ENCODE measurements at places on chromosomes 16 and 17. TPM values are rescaled to one million over a fixed set of nuclear protein-coding genes. Genes with fewer than 3 reads are reported as not detected.

HBM gene
- total RNA-seq: not detected

COPZ2 gene
- total RNA-seq: 49.4 TPM

HEATR9 gene
- total RNA-seq: not detected

CTF1 gene
- 6.0 TPM for total RNA-seq

DNAH9 gene
- not detected for total RNA-seq

- H3K27me3 ChIP-seq: peaks cover 24% of the 10 kb centered on the region
- H3K4me1 ChIP-seq: peaks cover 7% of the 10 kb centered on the region
- peak overlapping the region; percentile 35 for H3K4me3 ChIP-seq
- no peak overlapping the region for H3K27ac ChIP-seq
These were observed 13.2 kb upstream of the CLUH start for GRCh38 chr17:2724784-2725164.

DNA sequence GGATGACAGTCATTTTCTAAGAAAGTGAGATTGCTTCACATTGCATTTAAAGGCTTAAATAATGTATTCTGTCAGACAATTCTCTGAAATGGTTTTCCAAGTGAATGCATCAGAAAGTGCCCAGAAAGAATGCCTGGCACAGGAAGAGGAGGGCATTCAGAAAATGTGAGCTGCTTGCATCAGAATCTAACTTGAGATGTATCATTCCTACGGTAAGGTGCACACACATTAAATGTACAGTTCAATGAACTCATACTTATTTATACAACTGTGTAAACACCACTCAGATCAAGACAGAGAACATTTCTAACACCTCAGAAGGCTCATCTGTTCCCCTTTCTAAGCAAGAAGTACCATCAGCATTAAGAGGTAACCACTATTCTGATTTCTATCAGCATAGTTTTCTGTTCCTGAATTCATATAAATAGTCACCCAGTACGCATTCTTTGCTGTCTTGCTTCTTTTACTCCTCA is 638.0 kb downstream of the MAF start:
- H3K27ac ChIP-seq: no peak overlapping the region
- no peaks in the 10 kb centered on the region for H3K4me1 ChIP-seq
- no peak for DNase-seq
- H3K27me3 ChIP-seq: no peaks in the 10 kb centered on the region

DNA sequence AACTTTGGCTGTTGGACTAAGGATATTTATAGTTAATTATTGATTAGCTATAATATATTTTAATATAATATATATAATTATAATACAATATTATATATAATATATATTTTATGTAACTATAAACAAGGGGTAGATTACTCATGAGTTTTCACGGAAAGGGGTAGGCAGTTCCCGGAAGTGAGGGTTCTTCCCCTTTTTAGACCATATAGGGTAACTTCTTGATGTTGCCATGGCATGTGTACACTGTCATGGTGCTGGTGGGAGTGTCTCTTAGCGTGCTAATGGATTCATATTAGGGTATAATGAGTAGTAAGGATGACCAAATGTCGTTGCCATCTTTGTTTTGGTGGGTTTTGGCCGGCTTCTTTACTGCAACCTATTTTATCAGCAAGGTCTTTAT is 315.6 kb downstream of the WWOX start:
- no peak overlapping the region for H3K4me3 ChIP-seq
- H3K27me3 ChIP-seq: no peaks in the 10 kb centered on the region
- H3K4me1 ChIP-seq: peaks cover 11% of the 10 kb centered on the region
- no peak for DNase-seq
- no peak overlapping the region for H3K27ac ChIP-seq

DNA sequence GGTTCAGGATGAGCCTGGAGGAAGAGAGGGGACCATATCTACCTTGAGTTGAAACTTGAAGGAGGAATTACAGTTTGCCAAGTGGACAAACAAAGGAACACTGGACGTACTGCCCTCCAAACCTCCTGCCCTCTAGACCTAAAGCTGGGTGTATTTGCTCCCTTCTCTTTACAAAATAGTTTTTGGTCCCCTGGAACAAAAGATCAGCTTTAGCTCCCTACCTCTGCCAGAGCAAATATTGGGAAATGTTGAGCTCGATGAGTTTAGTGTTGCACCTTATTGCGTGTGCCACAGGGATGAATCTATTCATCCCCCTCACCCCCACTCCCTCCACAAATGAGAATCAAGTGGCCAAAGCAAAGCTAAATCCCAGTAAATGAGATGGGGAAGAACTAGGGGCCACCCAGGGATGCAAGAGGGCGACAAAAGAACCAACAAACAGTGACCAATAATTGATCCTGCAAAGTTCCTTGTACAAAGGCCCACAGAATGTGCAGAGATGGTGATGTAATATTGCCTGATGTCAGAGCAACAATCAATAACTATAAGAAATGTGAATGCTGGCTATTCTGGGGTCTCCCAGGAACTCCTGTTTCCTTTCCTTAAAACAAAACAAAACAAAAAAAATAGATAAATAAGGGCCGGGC is 17.2 kb upstream of the TAT start:
- no peaks in the 10 kb centered on the region for H3K4me1 ChIP-seq
- no peak overlapping the region for H3K4me3 ChIP-seq
- H3K36me3 ChIP-seq: no peaks in the 10 kb centered on the region
- no peak for DNase-seq
- peaks cover 26% of the 10 kb centered on the region for H3K27me3 ChIP-seq

GRCh38 chr17:48909783-48910182 is 1.6 kb downstream of the UBE2Z start:
- DNase-seq: no peak
- peaks cover 48% of the 10 kb centered on the region for H3K4me1 ChIP-seq
- peak overlapping the region; percentile 74 for H3K27ac ChIP-seq
- peak overlapping the region; percentile 90 for H3K4me3 ChIP-seq

DNA sequence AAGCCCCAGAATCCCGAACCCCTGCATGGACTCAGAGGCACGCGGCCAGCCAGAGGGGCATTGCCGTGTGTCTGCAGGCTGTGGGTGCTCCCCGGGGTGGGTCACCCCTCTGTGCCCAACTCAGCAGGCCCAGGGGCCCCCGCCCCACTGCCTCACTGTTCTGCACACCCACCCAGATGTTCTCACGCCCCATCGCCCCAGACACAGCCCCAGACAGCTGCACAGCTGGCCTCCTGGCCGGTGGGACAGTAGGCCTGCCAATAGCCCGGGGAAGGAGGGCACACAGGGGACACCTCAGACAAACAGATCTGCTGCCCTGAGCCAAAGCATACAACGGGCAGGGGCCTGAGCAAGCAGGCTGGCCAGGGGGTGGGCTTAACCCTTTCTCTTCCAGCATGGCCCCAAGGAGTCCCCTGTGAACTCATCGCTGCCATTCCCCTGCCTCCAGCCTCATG is 27.6 kb upstream of the NXPH3 start:
- peaks cover 10% of the 10 kb centered on the region for H3K27me3 ChIP-seq
- H3K27ac ChIP-seq: no peak overlapping the region
- no peak overlapping the region for H3K4me3 ChIP-seq
- peaks cover 10% of the 10 kb centered on the region for H3K4me1 ChIP-seq
- no peaks in the 10 kb centered on the region for H3K36me3 ChIP-seq

DNA sequence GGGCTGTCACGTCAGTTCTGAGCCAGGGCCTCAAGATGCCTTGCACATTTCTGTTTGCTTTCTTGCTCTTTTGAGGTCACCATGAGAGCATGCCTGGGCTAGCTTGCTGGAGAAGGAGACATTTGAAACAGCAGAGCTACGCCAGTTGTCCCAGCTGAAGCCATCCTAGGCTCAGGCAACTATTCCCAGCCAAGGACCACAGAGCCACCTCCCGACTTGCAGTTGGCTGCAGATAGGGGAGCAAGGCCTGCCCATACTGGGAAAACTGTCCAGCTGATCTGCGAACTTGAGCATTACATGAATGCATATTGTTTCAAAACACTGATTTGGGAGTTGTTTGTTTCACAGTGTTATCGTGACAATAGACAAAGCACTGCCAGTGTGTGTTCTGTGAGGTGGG is 340.8 kb downstream of the XYLT1 start:
- no peak for DNase-seq
- H3K4me3 ChIP-seq: no peak overlapping the region
- no peaks in the 10 kb centered on the region for H3K4me1 ChIP-seq
- H3K27me3 ChIP-seq: no peaks in the 10 kb centered on the region
- H3K27ac ChIP-seq: no peak overlapping the region
- peaks cover 7% of the 10 kb centered on the region for H3K36me3 ChIP-seq

DNA sequence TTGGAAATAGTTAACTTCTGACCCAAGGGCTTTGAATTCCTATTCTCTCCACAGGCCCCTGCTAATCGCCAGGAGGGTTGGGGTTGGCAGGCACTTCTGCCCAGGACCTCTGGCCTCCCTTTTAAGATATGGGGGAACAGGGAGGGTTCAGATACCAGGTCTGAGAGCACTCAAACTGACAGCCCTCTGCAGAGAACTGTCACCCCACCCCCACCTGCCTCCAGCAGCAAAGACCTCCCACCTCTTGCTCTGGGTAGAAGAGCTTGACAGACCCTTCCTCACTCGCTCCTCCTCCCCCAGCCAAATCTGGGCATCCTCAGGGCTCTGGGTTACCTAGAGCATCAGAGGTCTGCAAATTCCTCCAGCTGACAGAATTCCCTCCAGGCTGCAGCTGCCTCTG is 11.6 kb downstream of the CDH3 start:
- H3K27ac ChIP-seq: no peak overlapping the region
- no peak overlapping the region for H3K4me3 ChIP-seq
- no peak for DNase-seq

DNA sequence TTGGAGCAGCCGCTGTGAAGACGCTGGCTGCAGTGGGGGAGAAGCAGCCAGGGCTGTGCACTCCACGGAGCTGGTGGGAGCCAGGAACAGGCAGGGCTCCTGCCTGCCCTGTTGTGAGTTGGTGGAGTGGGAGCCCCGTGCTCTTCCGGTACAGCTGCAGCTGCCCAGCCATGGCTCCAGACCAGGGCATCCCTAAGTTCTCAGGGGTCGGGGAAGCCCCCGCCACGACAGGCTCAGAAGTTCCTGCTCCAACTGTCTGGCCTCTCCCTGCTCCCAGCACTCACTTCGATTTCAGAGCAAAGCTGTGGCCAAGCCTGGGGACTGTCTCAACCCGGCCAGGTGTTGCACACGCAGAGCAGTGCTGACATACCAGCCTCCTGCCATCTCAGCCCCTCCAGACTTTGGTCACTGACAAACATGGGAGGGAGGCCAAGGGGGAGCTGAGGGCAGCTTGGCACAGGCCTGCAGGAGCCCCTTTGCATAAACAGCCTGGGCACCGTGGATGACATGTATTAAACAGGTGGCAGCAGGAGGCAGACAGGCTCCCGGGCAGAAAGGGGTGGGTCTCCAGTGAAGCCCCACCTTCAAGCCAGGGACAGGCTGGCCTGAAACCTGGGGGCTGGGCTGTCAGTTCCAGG is 13.9 kb upstream of the KDM8 start:
- no peak overlapping the region for H3K4me3 ChIP-seq
- no peak overlapping the region for H3K27ac ChIP-seq
- no peaks in the 10 kb centered on the region for H3K36me3 ChIP-seq
- no peaks in the 10 kb centered on the region for H3K4me1 ChIP-seq
- no peaks in the 10 kb centered on the region for H3K27me3 ChIP-seq

- peaks cover 70% of the 10 kb centered on the region for H3K27me3 ChIP-seq
- H3K27ac ChIP-seq: no peak overlapping the region
- no peaks in the 10 kb centered on the region for H3K36me3 ChIP-seq
- no peak overlapping the region for H3K4me3 ChIP-seq
- no peak for DNase-seq
- H3K4me1 ChIP-seq: peaks cover 2% of the 10 kb centered on the region
These were observed 10.2 kb downstream of the DLX3 start for GRCh38 chr17:49984776-49985175.
